ENCODE measurements at places on chromosomes 12 and 14.

GRCh38 chr12:41288142-41288811, 100.2 kb downstream of the PDZRN4 start:
- DNase-seq, result no peak

GRCh38 chr12:131153956-131154355, 200.2 kb downstream of the ADGRD1 start:
- DNase-seq, result no peak

GRCh38 chr14:69093631-69094421, 59.1 kb downstream of the DCAF5 start:
- no peak for DNase-seq

- DNase-seq, result no peak
These were observed 265.2 kb downstream of the EGLN3 start for GRCh38 chr14:33685698-33686097.

- DNase-seq, result no peak
These were observed 267.7 kb downstream of the KCNH5 start for GRCh38 chr14:62777510-62777909.

DNA sequence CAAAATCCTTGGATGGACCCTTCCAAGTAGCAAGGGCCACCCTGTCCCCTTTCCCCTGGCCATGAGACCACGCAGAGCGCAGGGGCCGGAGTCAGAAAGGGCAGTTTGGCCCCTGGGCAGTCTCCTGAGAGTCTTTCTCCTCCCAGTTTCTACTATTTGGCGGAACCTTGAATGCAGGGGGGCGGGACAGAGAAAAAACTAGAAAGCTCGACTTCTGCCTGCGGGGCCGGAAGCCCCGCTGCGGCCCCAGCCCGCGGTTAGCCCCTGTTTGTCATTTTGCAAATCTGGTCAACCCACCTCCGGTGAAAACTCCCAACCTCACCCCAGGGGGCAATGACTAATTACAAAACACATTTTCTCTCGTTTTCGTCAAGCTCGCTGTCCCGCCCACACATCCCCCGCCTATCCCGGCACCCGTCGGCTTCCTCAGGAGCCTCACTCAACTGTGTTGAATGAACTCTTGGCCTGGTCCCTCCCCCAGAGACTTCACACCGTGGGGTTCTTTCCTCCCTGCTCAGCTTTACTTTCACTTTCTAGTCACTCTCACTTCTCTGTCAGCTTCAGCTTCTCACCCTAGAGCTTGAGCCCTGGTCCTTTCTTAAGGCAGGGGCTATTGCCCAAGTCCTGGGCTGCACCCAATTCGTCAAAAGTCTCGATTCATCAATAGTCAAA, 66.7 kb downstream of the IRF2BPL start:
- peak; percentile 100 for DNase-seq

DNA sequence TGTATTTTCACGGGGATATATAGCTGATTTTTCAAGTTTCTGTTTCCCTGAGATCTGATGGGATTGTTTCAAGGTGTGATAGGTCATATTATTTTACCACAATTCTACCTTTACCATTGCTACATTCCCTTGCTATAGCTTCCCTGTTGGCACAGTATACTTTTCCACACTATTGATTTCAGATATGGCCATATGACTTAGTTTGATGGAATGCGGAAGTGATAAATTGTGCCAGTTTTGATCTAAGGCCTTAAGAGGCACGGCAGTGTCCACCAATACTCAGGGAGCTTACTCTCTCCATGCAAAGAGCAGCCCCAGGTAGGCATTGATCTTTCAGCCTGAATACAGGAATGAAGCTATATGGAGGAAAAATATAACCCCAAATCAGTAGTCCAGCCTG, 315.7 kb downstream of the SLC16A7 start:
- DNase-seq, result no peak

DNA sequence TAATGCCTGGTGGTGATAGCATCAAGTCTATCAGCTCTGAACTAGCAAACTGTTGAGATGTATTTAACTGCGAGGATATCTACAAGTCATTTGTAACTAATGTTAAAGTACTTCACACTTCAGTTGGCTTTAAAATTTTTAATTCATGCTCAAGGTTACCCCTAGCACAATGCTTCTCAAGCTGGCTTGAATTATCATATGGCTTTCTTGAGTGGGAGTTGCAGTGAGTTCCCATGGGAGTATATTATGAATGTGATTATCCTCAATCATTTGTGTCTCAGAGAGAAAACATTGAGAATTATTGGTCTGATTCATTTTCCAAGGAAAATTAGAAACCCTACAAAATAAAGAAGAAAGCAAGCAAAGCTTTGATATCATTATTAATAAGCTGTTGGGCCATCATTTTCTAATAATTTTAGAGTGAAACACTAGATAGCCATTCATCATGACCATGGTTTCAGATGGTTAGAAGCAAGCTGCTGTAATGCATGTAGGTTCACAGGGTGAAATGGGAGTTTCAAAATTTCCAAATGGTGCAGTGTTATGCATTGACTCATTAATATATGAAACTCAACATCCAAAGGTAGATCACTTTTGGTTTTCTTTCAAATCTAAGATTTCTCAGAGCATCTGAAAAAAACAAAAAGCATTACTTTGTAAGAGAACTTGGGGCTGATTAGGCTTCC, 11.8 kb upstream of the KRAS start:
- DNase-seq, result no peak

DNA sequence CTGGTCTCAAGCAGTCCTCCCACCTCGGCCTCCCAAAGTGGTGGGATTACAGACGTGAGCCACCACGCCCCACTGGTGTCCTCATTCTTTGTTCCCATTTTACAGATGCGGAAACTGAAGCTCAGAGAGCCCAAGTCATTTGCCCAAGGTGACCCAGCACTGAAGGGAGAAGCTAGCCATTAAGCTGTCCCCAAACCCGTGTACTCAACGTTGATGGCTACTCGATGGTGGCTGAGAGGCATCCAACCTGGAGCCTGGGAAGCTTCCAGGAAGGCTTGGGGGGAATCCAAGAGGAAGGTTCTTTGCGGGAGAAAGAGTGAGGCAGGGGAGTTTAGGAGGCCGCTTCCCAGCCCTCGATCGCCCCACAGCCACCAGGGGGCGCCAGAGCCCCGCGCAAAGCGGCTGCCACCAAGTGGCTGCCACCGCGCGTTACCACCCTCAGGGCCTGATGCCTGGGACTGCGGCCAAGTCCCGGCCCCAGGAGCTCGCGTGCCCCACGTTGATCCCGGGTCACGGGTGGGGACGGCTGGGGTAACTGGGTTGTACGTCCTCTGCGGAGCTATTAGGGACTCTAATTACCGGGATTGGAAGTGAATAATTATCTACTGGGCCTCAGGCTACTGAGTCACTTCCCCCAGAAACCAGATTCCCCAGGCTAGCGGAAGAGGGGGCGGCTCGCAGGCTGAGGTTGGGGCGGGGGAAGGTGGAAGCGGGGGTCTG, 8.8 kb upstream of the SH2B3 start:
- peak; percentile 87 for DNase-seq

Measured in activated CD4-positive, alpha-beta T cell treated with anti-CD3 and anti-CD28 coated beads, Interleukin-2, amount 50 U/mL, for 16 hours (primary cell).